Motor neuron (in vitro differentiated cells): ENCODE measurements at places on chromosomes 3 and 15. TPM values are rescaled to one million over a fixed set of nuclear protein-coding genes. Genes with fewer than 3 reads are reported as not detected.
A peak's percentile ranks its signal among the peaks of the same experiment; 100 is the strongest.

Gene WNT5A
- 0.75 and 0.92 TPM in 2 replicates for total RNA-seq

Gene STX19
- 0.25 and 0.32 TPM in 2 replicates for total RNA-seq

Gene IREB2
- 31.2 and 43.1 TPM in 2 replicates for total RNA-seq

DNA sequence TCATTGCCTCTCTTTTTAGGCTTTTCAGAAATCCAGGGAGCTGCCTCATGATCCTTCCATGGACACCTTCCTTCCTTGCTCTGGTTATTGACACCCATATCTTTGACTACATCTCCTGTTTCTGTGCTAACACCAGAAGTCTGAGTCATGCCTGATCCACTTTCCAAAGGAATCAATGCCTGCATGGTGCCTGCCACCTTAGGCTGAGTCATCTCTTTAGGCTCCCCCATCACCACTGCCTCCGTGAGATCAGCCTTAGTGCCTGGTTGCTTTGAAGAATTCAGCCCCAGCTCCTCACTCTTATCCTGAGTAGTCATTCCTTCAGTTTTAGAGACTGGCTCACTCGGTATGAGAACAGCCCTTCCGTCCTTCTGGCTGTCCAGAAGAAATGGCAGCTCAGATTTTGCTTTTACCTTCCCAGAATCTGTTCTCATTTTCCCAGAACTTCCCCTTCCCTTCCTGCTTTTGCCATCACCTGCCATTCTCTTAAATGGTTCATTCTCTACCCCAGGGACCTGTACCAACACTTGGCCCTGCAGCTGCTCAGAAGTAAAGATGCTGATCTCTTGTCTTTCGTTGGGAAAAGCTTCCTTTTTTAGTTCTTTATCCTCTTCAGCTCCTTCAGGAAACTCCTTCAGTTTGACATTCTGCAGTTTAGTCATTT is 105.3 kb downstream of the MAP4 start:
- peak; percentile 95 for ATAC-seq

DNA sequence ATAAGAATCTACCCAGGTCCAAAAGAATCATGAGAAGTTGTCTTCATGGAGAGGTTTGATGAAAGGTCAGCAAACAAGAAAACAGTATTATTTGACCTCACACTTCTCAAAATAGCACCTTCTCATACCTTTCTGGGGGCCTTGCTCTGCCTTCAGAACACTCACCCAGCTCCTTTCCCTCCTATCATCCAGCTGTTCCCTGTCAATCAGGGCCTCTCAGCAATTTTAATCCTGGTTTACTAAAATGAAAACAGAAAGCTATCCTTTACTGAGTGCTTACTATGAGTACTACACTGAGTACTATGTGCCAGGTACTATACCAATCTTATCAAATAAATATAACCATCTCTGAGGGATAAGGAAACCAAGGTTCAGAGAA is 138.6 kb downstream of the GAP43 start:
- ATAC-seq: no peak

DNA sequence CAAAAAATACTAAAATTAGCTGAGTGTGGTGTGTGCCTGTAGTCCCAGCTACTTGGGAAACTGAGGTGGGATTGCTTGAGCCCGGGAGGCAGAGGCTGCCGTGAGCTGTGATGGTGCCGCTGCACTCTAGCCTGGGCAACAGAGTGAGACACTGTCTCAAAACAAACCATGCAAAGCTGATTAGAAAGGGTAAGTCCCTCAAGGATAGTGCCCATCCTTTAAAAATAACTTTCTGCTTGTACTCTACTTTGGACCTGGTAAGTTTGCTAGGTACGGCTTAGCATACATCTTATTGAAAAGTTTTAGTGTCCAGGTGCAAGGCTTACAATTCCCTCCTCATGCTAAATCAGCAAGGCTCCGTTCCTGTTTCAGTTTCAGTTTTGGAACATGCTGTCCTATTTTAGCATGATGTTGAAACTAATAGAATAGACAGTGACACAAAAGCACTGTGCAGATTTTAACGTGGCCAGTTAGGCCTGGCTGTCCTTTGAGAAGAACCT is 21.4 kb downstream of the FEM1B start:
- peak; percentile 82 for ATAC-seq

GRCh38 chr3:70863049-70863448 is 550.6 kb upstream of the MDFIC2 start:
- ATAC-seq: no peak

DNA sequence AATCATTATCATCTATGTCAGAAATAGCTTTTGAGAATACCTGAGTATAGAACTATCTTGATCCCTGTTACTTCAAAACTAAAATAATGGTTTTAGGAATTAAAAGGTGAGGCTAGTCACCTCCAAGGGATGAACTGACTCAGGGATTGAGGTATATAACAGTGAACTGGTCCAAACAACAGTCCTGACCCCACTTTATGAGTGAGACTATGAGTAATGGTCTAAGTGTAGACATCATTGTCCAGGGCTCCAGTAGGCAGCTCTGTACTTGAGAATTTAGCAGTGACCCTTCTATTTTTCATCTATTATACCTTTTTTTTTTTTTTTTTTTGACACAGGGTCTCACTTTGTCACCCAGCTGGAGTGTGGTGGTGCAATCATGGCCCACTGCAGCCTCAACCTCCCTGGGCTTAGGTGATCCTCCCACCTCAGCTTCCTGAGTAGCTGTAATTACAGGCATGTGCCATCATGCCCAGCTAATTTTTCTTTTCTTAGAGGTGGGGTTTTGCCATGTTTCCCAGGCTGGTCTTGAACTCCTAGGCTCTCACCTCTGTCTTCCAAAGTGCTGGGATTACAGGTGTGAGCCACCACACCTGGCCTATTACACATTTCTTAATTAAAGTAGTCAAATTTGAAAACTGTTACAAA is 36.3 kb downstream of the MLH1 start:
- no peak for ATAC-seq

DNA sequence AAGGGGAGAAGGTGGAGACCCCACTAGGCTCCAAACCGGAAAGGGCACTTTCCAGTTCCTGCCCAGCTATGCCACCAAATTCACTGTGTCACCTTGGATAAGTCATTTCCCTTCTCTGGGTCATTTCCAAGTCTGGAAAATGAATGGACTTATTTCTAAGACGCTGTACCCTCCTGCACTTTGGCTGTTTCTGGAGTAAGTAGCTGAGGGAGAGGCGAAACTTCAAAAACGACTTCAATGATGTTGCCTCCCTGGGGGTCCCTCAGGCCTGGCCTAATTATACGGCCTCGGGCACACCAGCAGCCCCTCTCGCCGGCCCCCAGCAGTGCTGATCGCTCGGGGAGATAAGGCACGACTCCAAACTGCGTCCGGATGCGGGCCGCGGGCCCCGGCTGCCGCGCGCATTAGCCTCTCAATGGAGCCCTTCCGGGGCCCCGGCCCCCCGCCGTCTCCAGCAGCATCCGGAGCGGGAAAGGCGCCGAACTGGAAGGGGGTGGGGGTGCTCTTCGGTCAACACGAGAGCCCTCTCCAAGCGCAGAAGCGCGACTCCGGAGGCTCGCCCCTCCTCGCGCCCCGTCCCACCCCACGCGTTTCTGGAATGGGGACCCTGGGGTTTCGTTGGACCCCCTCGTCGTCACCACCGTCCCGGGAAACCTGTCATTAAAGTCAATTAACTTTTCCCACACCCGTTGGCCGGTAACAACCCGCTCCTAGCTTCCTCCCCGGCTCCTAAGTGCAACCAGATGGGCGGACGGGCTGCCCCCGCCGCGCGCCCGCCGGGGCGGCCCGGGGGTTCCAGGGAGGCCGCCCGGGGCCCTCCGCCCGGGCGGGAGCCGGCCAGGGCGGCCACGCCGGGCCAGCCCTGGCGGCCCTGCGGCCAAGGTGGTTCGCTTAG is 4.8 kb downstream of the HES1 start:
- ATAC-seq: peak; percentile 11

DNA sequence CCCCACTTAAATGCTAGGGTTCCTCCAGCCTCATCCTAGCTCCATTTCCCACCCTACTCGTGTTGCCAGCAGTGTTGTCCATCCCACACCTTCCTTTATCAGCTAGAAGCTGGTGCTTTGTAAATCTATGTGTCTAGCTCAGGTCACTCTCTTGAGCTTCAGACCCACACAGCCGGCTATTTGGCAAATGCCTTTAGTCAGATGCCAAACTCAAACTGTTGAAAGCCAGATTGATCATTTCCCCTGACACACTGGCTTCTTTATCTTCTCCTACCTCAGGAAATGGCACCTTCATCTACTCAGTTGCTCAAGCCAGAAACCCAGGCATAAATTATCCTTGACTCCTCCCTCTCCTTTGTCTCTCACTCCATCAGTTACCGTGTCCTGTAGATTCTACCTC is 61.5 kb upstream of the TPM1 start:
- ATAC-seq: no peak
